ENCODE measurements at places on chromosomes 5 and 9.

DNA sequence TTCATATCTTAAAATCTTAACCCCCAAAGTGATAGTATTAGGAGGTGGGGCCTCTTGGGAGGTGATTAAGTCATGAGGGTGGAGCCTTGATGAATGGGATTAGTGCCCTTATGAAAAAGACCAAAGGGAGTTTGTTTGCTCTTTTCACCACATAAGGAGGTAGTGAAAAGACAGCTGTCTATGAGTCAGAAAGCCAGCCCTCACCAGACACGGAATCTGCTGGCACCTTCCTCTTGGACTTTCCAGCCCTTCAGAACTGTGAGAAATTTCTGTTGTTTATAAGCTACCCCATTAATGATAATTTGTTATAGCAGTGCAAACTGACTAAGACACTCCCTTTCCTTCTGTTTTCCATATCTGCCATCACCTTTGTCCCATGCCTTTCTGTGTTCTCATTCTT, 20.8 kb downstream of the IFNB1 start:
- DNase-seq = no peak

GRCh38 chr9:87792831-87793288, 66.9 kb downstream of the CTSL start:
- no peak for DNase-seq

DNA sequence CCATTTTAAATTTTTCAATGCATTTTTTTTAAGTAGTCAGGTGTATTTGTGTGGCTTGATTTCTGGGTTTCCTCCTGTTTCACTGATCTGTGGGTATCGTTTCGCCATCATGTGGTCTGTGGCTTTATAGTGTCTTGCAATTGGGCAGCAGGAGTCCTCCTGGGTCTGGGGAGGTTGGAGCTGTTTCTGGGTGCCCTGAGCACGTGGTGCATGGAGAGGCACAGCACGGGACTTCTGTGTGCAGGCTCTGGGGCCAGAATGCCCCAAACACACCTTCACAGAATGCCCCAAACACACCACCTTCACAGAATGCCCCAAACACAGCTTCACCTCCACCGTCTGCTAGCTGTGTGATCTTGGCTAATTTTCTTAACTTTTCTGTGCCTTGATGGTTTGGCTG, 82.6 kb upstream of the COL5A1 start:
- DNase-seq = no peak

DNA sequence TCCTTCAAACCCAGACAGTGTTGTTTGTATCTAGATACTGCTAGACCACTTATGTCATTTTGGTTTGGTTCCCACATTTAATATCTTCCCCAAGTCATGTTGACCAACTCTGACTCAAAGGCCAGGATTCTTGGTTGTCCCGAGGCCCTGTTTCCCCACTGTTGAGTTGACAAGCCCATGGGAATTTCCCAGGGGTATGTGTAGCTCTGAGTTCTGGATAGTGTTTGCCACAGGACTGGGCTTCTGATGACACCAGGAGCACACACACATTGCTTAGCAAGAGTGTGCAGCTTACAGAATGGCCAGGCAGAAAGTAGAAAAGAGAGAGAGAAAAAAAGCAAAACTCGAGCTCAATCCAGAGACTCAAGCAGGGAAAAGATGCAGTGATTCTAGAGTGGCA, 214.4 kb downstream of the NXNL2 start:
- DNase-seq = no peak

All from glutamatergic neuron (in vitro differentiated cells).